Caudate nucleus (tissue), 63 donors: ENCODE measurements at places on chromosomes 3 and 15.
A peak's percentile ranks its signal among the peaks of the same experiment; 100 is the strongest.

DNA sequence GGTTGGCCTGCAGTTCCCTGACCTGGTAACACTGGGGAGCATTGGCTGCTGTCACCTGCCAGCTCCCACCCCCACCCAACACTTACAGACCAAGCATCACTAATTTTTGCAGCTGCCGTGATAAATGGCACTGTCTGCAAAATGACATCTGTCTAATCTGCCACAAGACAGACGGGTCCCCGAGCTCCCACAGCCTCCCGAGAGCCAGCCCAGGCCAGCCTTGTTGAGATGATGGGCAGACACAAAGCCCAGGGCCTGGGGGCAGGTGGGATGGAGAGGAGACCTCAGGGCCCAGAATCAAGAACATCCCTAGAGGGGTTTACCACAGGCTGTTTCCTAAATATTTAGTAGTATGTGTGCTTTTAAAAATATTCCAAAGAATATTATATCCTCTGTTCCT, 203.4 kb downstream of the TBC1D2B start:
- DNase-seq, result no peak

- no peak for DNase-seq
These were observed 147.8 kb downstream of the PLCL2 start for GRCh38 chr3:17032407-17033034.

DNA sequence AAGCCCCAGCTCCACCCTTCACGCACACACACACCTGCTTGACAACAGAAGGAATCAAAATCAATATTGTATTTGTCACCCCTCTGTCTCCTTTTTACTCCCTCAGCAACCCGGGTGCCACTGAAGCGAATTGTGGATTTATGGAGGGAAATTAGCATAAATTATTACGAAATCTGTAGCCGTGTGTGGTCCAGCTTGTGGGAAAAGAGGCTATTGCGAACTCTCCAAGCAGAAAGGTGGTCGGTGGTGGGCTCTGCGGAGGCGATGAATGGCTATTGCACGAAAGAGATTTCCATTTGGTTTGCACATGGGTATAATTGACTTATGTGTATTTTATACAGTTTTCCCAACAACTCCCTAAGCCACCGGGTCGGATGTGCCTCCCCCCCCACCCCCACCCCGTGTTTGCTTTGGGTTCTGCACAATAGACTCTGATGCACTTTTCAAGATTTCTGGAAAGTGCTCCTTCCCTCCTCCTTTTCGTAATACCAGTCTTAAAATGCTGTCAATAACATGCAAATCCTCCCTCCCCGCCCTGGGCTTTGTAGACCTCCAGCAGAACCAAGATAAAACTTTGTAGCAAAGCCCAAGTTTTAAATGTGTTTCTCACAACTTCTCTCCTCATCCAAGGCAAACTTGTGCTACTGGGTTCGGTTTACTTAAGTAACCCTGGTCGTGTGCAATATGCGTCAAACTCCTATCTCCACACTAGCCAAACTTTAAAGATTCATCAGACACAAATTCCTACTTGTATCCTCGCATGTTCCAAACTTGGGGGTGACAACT, 3.1 kb upstream of the FOXB1 start:
- DNase-seq, result no peak

DNA sequence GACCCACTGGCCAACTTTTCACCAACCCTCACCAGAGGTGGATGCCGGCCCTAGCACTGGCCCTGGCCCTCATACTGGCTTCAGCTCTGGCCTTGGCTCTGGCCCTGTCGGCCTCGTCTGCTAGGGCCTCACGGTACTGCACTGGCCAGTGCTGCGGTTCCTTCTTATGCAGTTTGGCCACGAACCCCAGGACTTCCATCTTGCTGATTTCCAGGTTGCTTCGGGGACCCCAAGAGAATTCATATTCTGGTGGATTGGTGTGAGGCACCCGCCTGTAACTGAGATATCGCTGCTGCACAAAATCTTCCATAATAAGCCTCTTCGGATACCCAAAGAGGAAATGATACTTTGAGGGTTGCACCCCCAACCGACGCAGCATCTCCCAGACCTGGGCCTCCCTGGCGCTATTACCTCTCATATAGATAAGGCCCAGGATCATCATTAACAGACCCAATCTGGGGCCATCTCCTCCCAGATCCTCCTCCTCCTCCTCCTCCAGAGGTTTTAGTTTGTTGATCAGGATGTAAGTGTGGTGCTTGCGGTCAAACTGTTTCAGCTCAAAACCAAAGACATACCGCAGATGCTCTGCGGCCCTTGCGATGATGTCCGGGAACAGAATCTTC, 883 bp downstream of the MAGEF1 start:
- DNase-seq, result no peak

DNA sequence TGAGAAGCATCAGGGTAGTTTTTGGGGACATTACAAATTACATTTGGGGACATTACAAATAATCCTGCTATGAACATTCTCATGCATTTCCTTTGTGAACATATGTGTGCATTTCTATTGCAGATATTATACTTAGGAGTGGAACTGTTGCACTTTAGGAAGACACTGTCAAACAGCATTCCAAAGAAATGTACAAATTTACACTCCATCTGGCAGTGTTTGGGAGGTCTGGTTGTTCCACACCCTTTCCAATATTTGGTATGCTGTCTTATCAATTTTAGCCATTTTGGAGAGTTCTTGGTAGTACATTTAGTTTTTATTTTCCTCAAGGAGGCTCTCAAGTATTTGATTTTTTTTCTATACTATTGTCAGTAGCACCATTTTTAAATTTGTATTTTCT, 419.1 kb upstream of the ARHGEF26 start:
- DNase-seq, result no peak

- no peak for DNase-seq
These were observed 39.4 kb downstream of the FOXL2 start for GRCh38 chr3:138907539-138907938.

DNA sequence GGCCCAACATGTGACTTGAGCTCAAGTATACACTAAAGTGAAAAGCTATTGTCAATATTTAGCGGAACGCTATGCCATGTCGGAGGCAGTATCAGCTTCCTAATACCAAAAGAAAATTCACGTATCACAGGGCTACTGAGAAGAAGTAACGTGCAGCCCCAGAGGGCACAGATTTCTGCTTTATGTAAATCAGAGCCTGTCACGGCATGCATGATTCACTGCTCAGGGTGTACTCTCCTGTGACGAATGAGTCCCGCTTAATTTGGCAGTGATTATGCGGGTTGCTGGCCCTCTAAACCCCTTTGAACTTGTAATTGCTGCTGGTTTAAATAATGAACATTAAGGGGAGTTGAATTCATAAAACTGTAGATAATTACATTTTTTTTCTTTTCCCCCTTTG, 85.3 kb downstream of the MEIS2 start:
- DNase-seq, result peak; percentile 25

- DNase-seq, result no peak
These were observed 34.5 kb downstream of the ESYT3 start for GRCh38 chr3:138468886-138469285.

GRCh38 chr15:93024716-93025624, 64.0 kb downstream of the RGMA start:
- no peak for DNase-seq

DNA sequence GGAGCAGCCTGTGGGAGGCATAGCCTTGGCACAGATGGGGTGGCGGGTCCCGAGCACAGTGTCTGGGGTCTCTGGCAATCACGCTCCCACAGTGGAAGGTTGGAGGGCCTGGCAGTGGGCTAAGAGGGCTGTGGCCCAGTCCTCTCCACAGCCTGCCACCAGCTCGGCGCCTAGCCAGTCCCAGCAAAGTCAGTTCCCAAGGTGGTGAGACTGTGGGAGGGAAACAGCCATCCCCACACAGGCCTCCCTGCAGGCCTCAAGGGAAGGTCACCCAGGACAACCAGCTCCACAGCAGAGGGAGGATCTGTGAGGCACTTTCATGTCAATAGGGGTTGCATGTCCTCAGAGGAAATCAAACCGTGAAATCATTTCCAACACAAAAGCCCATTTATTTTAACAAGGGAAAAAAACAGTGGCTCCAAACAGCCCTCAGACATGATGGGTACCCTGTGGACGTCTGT, 27.6 kb upstream of the LIMD1 start:
- DNase-seq, result no peak
